GOT3 (cell line): ENCODE measurements at places on chromosomes 4 and X.

- no peak for DNase-seq
These were observed 1628.9 kb upstream of the AGA start for GRCh38 chr4:179071131-179071530.

GRCh38 chr4:156313497-156313896, 359.8 kb upstream of the CTSO start:
- DNase-seq = no peak

- DNase-seq = no peak
These were observed 43.6 kb downstream of the RTL9 start for GRCh38 chrX:110402091-110402849.

- no peak for DNase-seq
These were observed 40.1 kb upstream of the HELT start for GRCh38 chr4:184978211-184978610.

DNA sequence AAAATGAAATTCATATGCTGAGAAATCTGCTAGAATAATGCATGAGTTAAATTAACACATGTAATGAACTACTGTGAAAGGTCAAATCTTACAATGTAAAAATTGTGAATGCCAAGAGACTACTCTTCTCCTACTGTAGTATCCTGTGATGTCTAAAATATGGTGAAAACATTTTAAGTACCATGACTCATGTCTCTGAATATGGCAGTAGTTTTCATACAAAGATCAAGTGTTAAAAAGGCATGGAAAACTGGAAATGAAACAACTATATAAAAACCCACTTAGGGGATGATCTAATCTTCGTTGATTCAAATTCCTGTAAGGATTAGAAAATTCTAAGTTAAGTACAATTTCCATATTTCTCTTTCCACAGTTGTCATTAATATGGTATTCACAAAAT, 221.3 kb downstream of the PPP3CA start:
- no peak for DNase-seq

DNA sequence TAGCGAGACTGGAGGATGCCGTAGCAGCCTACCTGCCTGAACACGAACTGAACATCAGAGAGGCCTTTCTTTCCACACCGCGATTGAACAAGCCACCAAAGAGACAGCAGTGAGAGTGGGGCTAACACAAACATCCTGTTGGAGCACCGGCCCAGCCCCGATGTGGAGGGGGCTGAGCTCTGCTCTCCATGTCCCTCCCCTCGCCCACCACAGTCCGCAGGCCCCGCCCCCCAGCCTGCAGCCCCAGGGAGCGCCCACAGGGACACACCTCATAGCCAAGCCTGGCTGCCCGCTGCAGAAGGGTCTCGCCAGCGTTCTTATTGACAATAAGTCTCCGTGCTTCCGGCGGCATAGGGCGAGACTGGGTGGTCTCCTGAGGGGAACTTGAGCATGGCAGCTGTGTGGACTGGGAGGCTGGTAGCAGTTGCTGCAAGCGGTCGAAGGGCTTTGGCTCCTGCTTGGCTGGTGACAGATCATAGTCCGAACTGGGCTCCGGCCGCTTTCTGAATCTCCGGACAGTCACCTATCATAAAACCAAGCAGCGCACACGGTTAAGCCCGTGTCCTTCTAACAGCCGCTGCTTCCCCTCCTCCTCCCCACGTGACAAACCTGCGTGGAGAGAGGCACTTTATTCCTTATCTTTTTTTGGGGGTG, 35.8 kb downstream of the BCOR start:
- DNase-seq = no peak

- DNase-seq = no peak
These were observed 47.5 kb downstream of the UCHL1 start for GRCh38 chr4:41304221-41304620.

DNA sequence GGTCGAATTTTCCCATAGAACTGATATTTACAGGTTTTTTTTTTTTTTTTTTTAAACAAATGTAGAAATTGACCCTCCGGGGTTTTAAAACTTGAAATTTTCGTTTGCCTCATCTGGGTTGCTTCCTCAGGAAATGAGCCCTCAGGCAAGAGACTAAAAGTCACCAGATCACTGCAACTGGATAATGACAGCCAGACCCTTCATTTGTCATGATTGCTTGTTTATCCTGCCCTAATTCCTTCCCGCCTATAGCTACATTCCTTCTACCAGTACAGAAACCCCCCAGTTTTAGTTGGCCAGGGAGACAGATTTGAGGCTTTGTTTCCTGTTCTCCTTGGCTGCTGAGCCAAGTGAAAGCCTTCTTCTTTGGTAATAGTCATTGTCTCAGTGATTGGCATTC, 44.0 kb upstream of the IGFBP7 start:
- DNase-seq = no peak

GRCh38 chrX:49059681-49060085, 884 bp downstream of the CCDC120 start:
- DNase-seq = no peak

DNA sequence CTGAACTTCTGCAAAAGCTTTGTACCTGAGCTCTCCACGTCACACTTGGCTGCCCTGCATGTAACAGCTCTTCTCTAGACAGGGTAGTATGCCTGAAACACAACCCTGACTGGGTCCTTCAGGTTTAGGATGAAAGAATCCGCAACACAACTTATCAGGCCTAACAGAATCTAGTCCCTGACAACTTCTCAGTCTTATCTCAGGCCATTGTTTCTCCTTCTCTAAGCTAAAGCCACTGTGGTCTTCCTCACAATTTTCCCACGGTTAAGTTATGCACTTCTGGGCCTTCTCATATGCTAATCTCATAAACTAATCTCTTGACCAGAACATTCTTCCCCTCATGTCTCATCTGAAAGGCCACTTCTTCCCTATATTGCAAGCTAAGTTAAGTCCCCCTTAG, 10.8 kb upstream of the TMPRSS11B start:
- no peak for DNase-seq
